ENCODE measurements at places on chromosomes 3 and 15. TPM values are rescaled to one million over a fixed set of nuclear protein-coding genes. Genes with fewer than 3 reads are reported as not detected.
A peak's percentile ranks its signal among the peaks of the same experiment; 100 is the strongest.

The GOLGA8J gene
- total RNA-seq = not detected

The SSUH2 gene
- 0.55 TPM for total RNA-seq

DNA sequence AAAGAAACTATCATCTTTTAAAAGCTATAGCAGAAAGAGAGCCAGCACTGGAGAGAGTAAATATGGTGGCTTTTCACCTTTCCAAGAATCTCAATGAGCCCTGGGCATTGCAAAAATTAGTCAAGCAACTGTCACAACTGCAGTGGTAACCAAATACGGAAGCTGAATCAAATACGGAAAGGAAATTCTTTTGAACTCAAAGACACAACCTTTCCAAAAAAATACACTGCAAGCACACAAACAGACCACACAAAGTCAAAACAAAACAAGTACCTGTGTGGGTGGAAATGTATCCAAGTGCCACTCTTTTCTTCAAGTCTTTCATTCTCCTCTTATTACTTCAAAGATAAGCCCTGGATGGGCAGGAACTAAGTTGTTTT lies 17.6 kb downstream of the VGLL4 start:
- DNase-seq = no peak

DNA sequence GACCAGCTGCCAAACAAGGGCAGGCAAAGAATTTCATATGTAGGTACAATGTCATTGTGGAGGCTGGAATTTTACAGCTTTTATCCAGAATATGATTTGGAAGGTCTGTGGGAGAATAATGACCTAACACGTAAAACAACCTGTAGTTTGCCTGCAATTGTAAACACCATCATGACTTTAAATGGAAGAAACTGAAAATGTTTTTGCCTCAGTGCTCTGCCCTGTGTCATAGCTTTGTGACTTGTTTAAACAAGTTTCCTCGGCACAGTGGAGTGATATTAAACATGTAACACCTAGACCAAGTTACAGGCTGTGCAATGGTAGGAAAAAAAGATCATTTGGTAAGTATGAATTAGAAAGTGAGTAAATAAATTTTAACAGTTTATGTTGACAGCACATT lies 171.6 kb upstream of the MBNL1 start:
- no peak for DNase-seq

GRCh38 chr3:194575484-194576210 lies 57.6 kb downstream of the TMEM44 start:
- DNase-seq = no peak

DNA sequence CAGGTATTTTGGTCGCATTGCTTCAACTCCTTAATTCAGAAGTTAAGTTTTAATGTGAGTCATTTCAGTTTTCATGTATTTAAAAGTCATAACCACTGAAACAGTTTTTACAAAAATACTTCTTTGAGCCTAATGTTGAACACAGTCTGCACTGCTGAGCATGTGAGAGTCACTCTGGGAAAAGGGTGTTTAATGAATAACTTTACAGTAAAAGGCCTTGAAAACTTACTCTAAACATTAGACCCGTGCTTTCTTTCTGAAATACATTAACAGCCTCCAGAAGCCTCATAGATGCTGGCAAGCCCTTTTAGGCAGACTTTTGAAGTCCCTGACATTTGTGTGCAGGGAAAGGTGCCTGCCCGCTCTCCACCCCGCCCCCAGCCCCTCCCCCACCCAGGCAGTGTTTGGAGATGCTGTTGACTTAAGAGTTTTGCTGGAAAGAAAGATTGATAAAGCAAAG lies 68.9 kb upstream of the NR2F2 start:
- DNase-seq = no peak

DNA sequence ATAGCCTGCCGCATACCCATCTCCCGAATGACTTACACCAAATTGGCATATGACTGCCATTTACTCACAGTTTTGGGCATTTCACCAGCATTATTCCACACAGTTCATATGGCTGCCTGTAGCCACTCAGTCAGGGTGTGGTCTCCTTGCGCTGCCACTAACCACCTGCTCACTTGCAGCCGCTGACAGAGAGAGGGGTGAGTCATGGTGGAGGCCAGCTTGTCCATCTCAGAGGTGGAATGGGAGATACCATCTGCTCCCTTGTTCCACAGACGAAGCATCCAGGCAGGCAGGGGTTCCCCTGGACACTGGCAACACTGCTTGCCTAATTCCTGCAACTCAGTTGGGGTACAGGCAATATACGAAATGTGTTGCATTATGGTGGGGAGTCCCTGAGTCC lies 15.6 kb downstream of the CCRL2 start:
- no peak for DNase-seq

The GOLGA6L22 gene
- not detected for total RNA-seq

GRCh38 chr15:84908564-84908963 lies 24.1 kb downstream of the SLC28A1 start:
- no peak for DNase-seq

The CLSTN2 gene
- total RNA-seq = 9.7 TPM

DNA sequence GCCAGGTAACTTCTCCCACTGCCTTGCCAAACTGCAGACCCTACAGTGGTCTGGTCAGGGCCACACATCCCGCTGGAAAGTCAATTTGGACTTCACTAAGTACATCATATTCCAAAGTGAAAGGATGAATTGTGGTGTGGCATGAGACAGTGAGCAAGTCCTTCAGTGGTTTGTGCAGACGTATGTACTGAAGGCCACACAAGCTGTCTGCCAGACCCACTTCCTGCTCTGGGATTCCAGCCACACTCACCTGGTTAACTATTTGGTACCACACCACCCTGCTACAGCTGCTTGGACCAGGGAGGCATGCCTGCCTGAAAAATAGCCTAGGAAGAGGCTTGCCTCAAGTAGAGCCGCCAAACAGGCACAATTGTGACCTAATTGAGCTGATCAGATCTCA lies 94.1 kb upstream of the STRIT1 start:
- DNase-seq = no peak

GRCh38 chr3:26963361-26963743 lies 340.8 kb downstream of the LRRC3B start:
- no peak for DNase-seq

DNA sequence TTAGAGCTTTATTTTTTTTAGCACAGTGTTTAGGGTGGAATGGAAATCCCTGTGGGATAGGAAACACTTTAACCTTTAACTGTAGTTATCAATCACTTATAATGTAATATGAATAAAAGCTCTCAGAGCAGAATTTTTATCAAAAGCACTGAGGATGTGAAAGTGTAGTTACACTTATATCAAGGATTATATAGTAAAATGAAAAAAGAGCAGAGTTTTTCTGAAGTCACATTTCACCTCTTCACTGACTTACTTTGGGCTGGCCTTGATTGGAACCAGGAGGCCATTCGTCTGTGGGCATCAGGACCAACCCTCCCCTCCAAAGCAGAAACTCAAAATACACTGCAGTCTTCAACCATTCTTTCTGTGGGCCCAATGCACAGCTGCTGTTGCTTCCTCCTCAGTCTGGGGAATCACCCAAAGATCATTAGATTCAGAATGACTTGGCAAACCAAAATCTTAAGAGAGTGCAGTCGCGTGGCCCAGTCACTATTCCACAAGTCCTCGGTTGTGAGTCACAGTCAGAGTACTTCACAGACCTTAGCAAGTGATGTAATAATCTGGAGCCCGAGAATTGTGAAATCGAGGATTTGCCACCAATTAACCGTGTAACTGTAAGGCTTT lies 132.6 kb upstream of the COL8A1 start:
- DNase-seq = peak; percentile 44

- DNase-seq = no peak
Measured at GRCh38 chr3:195097331-195098255, 173.4 kb downstream of the XXYLT1 start.

DNA sequence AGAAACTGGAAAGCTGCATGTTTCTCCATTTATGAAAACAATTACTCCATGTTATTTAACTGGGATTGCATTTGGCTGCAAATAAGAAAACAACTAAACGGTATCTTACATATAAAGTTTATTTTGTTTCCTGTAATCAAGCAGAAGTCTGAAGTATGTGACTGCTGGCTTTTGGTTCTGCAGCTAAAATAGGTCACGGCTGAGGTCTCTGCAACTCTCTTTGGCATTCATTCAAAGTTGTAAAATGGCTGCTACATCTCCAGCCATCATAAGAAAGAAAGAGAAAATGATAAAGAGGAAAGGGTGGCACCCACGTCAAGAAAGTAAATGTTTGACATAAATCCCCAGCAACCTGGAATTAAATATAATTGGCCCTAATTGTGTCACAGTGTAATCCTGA lies 406.1 kb downstream of the TBC1D5 start:
- DNase-seq = no peak

GRCh38 chr3:183275418-183275817 lies 22.4 kb downstream of the B3GNT5 start:
- no peak for DNase-seq

Measured in ureter (tissue), 1 donor.